ENCODE measurements at places on chromosomes 6 and 20.

DNA sequence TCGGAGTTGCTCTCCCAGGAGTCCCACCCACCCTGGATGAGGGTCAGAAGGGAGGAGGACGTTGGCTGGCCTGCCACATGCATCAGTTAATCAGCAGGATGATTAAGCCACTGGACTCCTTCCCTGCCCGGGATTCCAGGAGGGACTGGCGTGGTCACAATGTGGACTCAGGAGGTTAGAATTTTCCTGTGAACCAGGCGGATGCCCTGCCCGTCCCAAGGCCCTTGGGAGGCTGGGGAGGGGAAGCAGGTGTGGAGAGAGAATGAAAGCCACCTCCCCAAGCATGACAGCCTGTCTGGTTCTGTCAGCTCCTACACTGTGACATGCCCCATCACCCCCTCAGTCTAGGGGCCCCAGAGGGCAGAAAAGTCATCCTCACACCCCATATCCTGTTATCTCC is 11.6 kb upstream of the ITPR3 start:
- no peaks in the 10 kb centered on the region for H3K27me3 ChIP-seq
- H3K4me1 ChIP-seq: peaks cover 12% of the 10 kb centered on the region
- no peak overlapping the region for H3K4me3 ChIP-seq
- H3K36me3 ChIP-seq: no peaks in the 10 kb centered on the region

- no peak overlapping the region for H3K27ac ChIP-seq
- H3K4me1 ChIP-seq: no peaks in the 10 kb centered on the region
- no peak for DNase-seq
- no peaks in the 10 kb centered on the region for H3K36me3 ChIP-seq
- H3K4me3 ChIP-seq: no peak overlapping the region
Measured at GRCh38 chr20:57133926-57134650, 132.4 kb downstream of the BMP7 start.

GRCh38 chr6:96934087-96934486 is 9.6 kb downstream of the KLHL32 start:
- H3K27me3 ChIP-seq: peaks cover 6% of the 10 kb centered on the region
- no peak for DNase-seq
- H3K27ac ChIP-seq: no peak overlapping the region
- no peaks in the 10 kb centered on the region for H3K4me1 ChIP-seq
- H3K4me3 ChIP-seq: no peak overlapping the region

DNA sequence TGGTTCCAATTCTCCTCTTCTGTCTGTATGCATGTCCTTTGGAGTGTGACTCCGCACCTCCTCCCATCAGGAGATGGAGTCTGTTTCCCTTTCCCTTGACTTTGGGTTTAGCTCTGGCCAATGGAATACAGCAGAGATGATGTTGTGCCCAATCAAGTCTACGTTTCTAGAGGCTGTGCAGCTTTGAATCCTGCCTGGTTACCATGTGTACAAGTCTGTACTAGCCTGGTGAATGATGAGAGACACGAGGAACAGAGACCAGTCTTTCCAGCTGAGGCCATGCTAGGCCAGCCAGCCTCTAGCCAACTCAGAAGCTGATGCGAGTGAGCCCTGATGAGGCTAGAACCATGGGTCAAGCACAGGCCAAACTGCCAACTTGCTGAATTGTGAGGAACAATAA is 83.2 kb downstream of the LAMP5 start:
- no peaks in the 10 kb centered on the region for H3K36me3 ChIP-seq
- H3K27ac ChIP-seq: no peak overlapping the region
- no peaks in the 10 kb centered on the region for H3K4me1 ChIP-seq
- no peaks in the 10 kb centered on the region for H3K27me3 ChIP-seq

DNA sequence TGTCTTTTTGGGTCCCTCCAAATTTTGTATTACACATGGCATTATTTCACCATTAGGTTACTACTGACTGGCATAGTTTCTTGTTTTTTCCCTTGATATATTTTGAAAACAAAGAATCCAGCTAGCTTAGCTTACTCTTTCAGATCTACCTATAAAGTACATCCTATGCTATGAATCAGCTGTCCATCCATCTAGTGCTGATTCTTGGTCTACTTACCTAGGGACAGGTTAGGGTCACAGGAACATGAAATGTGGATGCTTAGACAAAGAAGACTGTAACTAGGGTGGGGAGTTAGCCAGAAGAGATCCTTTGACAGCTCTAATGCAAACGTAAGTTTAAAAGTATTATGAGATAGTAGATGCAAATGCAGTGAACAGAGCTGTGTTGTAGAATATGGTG is 91.7 kb downstream of the NKAIN2 start:
- no peaks in the 10 kb centered on the region for H3K4me1 ChIP-seq
- H3K27ac ChIP-seq: no peak overlapping the region
- no peaks in the 10 kb centered on the region for H3K36me3 ChIP-seq
- H3K4me3 ChIP-seq: no peak overlapping the region
- no peak for DNase-seq
- H3K27me3 ChIP-seq: no peaks in the 10 kb centered on the region
